ENCODE measurements at places on chromosomes 16 and 17.

- no peak for DNase-seq
These were observed 6.6 kb upstream of the NR1D1 start for GRCh38 chr17:40106760-40107521.

DNA sequence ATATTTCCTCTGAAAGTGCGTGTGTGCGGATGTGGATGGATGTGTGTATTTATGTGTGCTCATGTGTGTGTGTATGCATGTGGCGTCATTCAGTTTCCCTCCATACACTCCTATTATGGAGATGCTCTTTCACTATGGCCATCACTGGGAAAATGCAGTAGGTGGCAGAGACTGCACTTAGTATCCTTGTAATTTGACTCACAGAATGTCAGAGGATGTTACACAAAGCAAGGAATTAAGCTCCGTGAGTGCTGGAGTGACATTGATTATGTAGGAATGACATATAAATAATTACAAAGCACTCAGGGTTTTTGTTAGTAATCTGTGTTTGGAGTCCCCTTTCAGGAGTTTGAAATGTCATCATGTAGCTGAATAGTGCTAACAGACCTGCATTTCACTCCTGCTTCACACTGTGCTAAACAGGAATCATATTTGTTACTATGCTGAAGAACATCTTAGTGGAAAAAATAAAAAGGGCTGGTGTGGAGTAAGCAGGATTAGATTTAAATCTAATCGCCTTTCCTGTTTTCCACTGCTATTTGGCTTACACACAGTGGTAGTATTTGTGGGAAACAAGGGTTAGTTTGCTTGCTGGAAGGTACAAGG is 59.6 kb downstream of the HS3ST4 start:
- DNase-seq = no peak

GRCh38 chr17:76567634-76568432 is 17.8 kb downstream of the ST6GALNAC2 start:
- no peak for DNase-seq

DNA sequence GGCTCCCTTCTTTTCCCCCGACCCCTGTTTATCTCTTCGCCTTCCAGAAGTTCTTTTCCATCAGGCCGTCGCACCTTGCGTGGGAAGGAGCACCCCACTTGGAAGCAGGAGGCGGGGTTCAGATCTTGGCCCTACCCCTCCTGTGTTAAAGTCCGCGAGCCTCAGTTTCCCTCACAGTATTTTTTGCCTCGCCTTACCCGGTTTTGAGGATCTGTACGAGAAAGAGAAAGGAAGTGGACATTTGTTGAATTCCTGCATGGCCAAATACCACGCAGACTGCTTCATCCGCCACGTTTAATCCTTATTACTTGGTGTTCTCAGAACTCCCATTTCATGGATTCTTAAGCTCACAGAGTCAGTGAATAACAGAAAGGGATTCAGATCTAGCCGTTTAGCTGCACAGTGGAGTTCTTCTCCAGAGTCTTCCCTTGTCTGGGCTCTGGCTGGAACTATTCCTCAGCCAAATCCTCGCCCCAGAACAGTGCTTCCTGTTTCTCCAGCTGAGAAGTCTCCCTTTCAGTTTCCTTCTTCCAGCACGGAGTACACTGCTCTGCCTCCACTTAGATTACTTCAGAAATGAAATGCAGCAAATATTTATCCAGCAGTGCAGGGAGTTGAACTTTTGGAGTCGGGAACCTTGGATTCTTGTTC is 590 bp downstream of the TMEM219 start:
- DNase-seq = no peak

DNA sequence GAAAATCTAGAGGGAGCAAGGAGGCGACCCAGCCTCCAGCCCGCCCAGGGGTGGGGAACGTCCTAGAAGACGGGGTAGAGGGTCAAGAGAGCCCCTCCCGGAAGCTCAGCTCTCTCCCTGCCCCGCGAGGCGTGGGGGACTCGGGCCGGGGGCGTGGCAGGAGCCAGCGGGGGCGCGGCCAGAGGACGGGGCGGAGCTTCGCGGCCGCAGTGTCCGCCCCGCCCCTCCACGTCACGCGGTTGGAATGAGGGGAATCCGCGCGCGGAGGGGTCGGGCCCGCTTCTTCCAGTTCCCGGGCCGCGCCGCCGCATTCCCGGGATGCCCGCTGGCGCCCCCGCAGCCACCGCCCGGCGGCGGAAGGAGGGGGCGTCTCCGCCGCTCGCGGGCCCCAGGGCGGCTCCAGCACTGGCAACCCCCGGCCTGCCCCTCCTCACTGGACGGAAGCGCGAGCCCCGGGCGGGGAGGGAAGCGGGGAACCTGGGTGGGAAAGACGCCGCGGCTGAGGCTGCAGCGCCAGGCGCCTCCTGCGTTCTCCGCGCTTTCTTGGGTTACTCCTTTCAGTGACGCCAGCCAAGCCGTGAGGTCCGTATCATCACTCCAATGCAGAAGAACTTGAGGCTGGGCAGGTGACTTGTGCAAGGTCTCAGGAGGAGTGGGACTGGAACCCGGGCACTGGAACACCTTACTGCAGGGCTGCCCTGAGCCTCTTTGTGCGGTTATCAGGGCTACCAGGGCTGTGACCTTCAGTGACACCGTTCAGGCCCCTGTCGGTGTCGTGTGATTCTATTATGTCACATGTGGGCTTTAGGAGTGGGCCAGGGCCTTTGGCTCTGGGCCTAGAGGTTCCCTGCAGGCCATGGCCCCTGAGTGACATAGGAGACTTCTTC is 4.3 kb downstream of the MYO1C start:
- peak; percentile 96 for DNase-seq
